ENCODE measurements at places on chromosomes 13 and 19.
A peak's percentile ranks its signal among the peaks of the same experiment; 100 is the strongest.

DNA sequence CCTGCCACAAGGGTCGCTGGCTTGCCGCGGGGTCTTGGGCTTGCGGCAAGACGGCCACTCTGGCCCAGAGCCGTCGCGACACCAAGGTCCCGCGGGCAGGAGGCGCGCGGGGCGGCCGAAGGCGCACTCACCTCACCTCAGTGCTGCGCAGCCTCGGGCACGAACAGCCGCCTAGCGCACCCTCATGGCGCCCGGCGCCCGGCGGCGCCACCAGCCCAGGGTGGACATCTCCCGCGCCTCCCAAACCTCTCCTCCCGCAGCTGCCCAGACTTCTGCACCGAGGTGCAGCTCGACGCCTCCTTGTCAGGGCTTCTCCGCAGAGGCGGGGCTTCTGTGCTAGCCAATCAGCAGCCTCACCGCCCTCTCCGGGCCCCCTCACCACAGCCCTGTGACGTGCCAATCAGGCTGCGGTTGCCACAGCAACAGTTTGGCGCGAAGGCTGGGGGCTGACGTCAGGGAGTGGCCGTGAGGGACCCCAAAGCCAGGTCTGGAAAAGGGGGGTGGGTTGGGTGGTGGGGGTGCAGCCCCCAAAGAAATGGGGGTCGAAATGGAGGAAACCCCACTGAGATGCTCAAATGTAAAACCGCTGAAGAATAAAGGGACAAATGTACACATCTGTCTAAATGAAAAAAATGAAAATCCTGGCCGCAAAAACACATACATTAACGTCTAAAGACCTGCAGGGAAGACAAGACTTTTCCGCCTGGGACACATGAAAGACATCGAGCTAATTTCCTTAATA lies at the start of the genes PEG3 and ZIM2:
Gene PEG3 (minus strand): TSS at position 276 of the 742 bp plus-strand sequence. CDS start 16,071 bp downstream, outside the sequence.
Gene ZIM2 (minus strand): TSS at position 276 of the 742 bp plus-strand sequence. CDS start 16,449 bp downstream, outside the sequence.
- peak; percentile 14 for DNase-seq

- no peak for DNase-seq
These were observed 3.9 kb upstream of the PCDH17 start for GRCh38 chr13:57627663-57628062.

GRCh38 chr19:30570194-30570593 lies 198.0 kb downstream of the ZNF536 start:
- DNase-seq, result no peak

- no peak for DNase-seq
These were observed 92.5 kb downstream of the TUBGCP3 start for GRCh38 chr13:112495465-112495864.

- no peak for DNase-seq
These were observed 48.1 kb downstream of the CRTC1 start for GRCh38 chr19:18731562-18732008.

GRCh38 chr19:31096062-31096830 lies 253.0 kb downstream of the TSHZ3 start:
- DNase-seq, result no peak

DNA sequence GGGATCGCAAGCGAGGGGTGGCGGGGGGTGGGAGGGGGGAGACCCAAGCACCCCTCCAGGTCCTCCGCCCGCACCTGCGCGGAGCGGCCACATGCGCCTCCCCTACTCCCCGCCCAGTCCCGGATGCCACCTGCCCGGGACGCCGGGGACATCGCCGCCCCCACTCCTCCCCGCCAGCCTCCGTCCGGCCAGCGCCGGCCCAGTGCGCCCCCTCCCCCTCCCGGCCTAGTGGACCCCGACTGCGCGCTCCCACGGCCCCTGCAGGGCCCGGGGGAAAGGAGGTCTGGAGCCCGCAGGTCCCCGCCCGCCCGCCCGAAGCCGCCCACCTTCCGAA lies 263 bp downstream of the RHPN2 start:
- DNase-seq, result peak; percentile 74

GRCh38 chr19:31602548-31602947 lies 253.3 kb upstream of the TSHZ3 start:
- DNase-seq, result no peak

GRCh38 chr19:29831041-29831548 lies 19.3 kb downstream of the CCNE1 start:
- DNase-seq, result no peak

Measured in mucosa of descending colon (tissue), 3 donors.